Urothelium cell line (cell line): ENCODE measurements at places on chromosomes 7 and 10.

DNA sequence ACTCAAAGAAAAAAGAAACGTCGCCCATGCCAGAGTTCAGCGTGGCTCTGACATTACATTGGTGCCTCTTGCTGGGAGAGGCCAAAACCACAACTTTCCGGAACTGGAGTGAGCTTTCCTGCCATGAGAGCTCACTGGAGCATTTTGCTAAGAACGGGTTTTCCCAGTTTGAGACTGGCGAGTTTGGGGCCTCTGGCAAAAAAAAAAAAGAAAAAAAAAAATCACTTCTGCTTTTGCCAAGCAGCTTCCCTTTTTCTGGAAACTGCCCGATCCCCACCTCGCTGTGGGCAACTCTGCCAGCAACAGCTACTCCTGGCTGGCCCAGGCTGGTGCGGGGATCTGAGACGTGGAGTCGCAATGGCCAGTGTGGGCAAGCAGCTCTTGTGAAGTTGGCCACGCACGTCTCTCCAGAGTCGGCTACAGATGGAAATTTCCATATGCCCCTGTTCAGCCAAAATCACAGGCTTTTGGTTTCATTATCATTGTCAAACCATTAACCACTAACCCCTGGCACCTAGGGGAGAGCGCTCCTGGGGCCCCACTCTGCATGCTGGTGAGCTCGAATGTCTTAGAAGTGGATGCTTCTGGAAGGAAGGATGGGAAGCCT is 25.7 kb downstream of the PRKAG2 start:
- no peak for DNase-seq

- no peak for DNase-seq
These were observed 421.7 kb downstream of the ATRNL1 start for GRCh38 chr10:115514895-115515294.

DNA sequence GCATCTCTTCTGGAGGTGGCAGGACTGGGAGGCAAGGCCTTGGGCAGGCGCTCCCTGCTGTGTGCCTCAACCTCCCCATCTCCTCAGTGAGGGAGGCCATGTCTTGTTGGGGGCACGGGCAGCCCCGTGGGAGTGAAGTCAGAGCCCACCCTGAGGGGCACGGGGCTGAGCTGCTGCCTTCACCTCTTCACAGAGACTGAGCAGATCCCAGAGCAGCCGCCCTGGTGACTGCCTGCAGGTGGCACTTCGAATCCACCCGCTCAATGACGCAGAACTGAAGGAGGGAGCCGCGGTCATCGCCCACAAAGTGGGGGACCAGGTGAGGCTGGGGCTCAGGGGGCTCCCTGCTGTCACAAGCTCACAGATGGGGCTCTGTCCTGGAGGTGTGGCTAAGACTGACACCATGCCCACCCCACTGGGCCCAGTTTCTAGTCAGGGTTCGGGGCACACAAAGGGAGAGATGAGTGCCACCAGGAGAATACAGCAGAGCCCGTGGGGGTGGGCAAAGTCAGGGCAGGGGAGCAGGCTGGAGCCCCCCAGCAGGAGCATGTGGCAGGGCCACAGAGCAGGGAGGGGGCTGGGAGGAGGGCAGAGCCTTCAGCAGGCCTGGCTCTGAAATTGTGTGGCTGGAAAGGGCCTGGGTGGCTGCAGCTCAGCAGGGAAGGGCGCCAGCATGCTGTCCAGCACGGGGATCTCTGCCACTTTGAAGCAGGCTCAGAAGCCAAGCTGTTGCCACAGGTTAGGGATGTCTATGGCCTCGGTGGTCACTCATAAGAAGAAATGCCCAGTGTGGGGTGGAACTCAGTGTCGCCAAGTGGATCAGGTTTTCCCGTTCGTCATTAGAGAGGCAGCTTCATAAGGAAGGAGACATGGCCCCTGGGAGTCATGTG is 18.8 kb upstream of the CHST12 start:
- DNase-seq = no peak

GRCh38 chr7:92778972-92779371 is 57.4 kb downstream of the CDK6 start:
- no peak for DNase-seq

- DNase-seq = no peak
These were observed 216.2 kb downstream of the AUTS2 start for GRCh38 chr7:69814421-69814962.

DNA sequence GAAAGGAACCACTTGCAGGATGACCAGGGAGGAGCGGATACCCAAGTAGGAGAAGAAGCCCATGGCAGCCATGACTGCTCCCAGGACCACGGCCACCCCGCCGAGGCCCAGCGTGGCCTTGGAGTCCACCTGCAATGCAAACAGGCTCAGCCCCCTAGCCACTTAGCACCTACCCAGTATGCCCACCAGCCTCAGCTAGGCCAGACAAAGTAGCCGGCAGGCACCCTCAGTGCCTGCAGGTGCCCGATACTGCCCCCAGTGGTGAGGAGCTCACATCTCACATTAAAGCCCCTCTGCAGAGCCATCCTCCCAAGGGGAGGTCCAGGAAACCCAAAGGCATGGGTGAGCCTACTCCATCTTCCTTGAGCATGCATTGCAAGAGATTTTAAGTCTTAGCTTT is 6.6 kb downstream of the NPC1L1 start:
- DNase-seq = peak; percentile 71

GRCh38 chr10:118383699-118384098 is 41.6 kb upstream of the FAM204A start:
- no peak for DNase-seq

- no peak for DNase-seq
These were observed 4.2 kb downstream of the SMARCD3 start for GRCh38 chr7:151244196-151244840.

DNA sequence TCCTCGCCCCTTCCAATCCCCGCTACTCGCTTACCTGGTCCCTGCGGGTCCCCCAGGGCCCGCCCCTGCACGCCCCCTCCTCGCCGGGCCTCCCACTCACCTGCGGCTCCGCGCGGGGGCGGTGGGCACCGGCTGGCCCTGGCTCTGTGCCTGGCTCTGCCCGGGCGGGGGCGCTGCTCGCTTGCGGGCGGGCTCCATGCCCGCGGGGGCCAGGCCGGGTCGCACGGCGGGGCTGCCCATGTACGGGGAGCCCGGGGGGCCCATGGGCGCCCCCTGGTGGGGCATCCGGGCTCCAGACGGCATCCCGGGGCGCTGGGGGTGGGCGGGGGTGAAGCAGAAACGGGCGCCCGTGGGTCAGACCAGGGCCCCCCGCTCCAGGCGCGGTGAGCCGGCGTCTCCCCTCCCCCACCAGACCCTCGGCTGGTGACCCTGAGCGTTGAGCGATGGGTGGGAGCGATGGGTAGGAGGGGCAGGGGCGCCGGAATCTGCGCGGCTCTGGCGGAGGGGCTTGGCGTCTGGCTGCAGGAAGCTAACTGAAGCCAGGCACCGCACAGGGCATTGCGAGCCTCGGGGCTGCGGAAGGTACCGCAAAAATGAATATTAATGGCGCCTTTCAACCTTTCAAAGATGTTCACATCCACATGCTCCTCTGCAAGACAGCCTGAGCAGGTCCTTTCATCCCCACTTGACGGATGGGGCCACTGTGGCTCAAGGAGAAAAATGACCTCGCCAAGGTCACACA is 3.0 kb downstream of the SMARCD3 start:
- peak; percentile 41 for DNase-seq

- DNase-seq = no peak
These were observed 57.6 kb downstream of the CDH23 start for GRCh38 chr10:71454347-71454746.

DNA sequence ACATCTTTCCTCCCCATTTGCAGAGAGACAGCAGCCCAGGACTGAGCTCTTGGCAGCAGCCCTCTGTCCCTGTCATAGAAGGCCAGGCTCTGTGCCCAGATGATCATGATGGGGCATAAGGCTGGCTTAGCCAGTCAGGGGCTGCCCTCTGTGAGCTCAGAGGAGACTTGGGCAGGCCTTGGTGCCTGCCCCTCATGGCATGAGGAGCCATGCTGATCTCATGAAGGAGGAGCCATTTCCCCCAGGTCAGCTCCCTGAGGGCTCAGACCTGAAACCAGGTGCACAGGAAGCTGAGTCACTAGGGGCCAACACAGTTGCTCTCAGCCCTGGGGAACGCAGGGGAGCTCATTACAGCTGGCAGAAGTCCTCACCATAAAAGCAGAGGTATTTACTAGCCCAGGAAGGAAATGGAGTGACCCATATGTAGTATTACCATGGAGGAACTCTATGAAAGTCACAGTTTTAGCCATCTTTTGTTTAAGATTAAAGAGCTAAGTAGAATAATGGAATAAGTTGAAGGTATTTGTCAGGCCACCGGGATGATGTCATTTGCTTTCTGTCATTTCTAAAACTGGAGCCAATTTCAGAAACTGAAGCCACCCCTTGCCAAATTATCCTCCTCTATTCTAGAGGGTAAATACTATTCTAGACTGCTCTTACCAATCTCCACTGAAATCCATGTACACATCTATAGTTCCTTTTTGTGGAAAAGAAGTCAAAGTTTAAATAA is 362.4 kb upstream of the ZNF32 start:
- peak; percentile 62 for DNase-seq

GRCh38 chr7:106870983-106871410 is 5.9 kb downstream of the PIK3CG start:
- DNase-seq = no peak

- no peak for DNase-seq
These were observed 7.2 kb upstream of the PYROXD2 start for GRCh38 chr10:98422182-98422581.

DNA sequence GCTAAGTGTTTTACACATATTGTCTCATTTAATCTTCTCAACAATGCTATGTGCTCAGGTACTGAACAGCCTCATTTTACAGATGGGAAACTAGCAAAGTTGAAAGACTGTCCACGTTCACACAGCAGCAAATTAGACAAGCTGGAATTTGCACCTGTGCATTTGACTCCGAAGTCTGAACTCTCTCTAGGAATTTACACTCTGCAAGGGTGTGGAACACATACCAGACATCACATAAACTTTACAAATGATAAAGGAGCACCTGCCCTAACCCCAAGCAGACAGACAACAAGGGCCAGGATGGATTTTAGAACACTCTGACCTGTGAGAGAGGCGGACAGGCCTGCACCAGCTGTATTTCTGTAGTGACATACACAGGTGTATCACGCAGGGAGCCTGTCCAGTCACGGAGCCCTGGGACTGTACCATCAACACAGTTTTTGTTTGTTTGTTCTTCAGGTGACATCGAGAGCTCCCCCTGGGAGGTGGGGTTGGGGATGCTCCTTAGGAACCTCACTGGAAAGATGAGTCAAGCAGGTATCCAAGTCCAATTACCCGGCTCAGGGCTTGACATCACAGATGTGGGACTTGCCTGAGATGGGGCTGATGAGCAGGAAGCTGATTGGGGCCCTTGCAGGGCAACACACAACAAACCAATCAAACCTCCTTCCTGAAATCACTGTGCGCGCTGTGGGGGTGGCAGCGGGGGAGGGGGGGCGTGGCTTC is 31.0 kb downstream of the MKI67 start:
- DNase-seq = no peak

- DNase-seq = peak; percentile 65
These were observed 21.0 kb upstream of the EPC1 start for GRCh38 chr10:32367793-32368453.

DNA sequence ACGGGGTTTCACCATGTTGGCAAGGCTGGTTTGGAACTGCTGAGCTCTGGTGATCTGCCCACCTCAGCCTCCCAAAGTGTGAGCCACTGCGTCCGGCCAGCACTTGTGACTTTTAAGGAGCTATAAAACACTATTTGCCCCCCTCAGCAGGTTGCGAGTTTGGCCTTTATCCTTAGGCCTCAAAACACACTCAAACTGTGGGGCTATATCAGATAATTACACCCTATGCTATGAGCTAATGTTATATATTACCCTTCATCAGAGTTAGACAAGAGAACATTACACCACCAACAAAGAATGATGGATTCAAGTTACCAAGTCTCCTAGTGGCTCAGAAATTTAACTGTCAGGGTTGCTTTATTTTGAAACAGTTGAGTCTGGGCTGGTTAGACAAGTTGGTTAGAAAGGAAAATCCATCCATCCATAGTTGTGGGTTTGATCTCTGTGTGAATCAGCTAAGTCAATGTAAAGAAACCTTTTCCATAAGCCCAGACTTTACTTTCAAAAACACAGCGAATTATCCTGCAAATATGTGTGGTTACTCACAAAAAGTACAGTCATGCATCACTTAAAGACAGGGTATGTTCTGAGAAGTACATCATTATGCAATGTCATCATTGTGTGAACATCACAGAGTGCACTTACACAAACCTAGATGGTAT is 115.8 kb downstream of the SEMA3D start:
- no peak for DNase-seq

DNA sequence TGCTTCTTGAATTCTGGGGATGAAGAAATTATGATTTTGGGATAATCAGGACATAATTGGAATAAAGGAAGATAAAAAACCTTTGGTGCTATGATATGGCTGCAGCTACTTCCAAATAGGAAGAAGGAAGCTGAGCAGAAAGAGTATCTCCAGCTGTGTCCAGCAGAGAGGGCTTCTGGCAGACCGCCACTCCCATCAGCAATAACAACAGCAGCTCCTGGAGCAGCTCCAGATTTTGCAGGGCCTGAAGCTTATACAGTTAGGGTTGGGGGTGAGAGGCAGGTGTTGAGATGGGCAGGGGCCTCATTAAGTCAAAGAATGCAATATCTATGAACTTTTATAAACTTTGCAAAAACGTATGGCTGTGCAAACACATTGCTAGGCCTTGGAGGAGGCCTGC is 62.3 kb downstream of the C10orf120 start:
- DNase-seq = no peak

- DNase-seq = peak; percentile 25
These were observed 39.7 kb upstream of the TNKS2 start for GRCh38 chr10:91758303-91759146.

DNA sequence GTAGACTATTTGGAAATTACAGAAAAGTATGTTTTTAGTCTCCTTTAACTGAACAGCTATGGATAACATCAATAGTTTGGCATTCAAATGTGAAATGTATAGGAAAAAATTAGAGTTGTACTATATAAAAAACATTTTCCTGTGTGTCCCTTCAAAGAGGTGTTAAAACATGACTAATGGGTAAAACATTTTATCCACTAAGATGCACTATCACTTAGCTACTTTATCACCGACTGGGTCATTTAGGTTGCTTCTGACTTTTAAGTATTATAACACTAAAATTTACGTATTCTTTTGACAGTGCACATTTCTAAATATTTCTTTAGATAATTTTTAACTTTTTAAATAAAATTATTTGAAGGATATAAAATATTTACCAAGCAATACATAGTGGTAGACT is 77.6 kb downstream of the UBE2H start:
- no peak for DNase-seq

DNA sequence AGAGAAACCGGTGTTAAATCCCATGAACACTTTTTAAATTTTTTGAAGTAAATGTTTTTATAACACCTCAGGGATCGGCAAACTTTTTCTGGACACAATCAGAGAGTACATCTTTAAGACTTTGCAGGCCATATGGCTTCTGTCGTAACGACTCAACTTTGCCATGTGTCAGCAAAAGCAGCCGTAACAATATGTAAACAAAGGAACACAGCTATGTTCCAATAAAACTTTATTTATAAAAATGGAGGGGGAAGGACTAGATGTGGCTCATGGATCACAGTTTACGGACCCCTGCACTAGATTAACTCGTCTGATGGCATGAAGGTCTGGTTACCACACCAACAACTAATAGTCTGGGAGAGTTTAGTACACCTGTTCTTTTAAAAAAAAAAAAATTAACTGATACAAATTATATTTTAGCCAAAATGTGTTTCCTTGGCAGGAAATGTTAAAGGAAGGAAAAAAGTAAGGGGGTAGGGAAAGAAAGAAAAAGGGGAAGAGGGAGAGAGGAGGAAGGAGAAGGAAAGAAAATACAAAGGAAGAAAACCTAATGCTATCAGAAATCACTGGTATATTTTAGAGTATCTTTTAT is 50.2 kb downstream of the ABI1 start:
- no peak for DNase-seq
